ENCODE measurements at places on chromosomes 7 and 10.

DNA sequence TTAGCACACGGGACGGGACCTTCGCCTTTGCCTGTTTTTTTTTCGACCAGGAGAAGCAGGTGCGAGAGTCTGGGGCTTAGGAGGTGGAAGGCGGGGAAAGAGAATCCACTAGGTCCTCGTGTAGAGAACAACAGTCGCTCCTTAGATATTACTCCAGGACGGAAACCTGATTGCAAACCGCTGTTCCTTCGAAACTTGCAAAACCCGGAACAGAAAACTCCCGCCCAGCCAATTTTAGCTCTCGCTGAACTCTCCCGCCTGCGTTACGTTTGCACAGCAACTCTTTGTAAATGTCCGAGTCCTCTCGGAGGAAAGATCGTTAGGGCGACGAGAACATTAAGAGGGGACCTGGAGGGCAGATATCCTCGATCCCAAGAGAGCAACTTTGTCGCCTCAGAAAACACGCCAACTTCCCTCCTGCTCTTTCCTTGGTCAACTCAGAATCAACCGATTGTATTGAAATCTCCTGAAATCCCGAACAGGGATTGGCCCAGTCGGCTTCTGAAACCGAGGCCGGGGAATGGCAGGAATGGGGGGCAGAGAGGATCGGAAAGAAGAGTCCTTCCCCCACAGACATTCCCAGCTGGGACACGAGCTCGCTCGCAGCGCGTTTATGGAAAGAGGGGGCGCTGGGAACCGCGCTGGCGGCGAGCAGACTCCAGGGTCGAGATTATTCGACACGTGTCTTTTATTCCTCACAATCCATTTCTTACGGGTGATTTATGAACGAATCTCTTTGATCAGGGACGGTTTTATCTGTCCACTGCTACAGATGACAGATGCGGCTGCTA lies 9.9 kb downstream of the TWIST1 start:
- DNase-seq: no peak

DNA sequence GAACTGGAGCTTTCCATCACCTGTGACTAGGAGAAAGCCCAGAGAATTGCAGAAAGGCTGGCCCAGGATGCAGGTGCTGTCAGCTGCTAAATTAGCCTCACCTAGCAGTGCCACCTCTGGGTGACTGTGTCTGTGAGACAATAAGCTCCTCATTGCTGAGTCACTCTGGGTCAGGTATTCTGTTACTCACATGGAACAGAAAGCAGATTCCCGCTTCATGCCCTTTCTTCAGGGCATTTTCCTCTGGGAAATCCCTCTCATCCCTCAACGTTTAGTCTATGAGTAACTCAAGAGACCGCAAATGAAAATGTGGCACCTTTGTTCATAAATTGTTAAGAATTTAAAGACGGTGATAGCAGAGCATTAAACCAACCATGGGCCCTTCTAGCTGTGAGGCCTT lies 184.0 kb downstream of the ADAM12 start:
- no peak for DNase-seq

DNA sequence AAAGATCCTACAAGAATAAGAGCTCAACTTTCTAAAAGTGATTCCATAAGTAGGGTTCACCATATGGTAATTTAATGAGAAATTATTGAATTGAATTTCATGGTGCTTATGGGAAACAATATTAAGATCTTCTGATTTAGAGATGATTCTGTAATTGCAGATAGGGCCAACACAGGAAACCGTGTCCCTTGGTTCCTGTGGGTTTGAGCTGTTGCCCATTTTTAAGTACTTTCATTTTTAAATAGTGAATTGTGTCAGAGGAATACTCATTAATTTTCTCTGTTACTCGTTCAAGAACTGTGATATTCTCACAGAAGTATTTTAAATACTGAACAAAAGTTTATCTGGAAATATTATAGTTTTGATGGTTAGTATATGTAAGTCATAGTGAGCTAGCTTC lies 129.2 kb downstream of the SRI start:
- DNase-seq: no peak

DNA sequence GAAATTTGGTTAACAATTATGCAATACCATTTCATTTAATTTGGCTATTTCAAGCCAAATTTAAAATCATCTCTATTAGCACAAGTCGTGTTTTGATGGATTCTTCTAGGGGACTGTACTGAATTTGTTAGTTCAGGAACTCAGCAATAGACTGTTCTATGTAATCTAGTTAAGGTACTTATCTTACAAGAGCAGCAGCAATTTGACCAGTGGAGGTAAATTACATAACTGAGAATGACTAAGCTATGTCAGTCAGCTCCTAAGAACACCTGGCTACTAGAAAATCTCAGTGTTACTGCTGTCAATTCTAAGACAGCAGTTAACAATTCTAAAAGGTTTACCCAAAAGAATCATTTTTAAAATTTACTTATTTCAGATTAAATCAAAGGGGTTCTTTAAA lies 513.9 kb upstream of the ZWINT start:
- DNase-seq: no peak

GRCh38 chr10:96743988-96744585 lies 23.8 kb upstream of the PIK3AP1 start:
- DNase-seq: no peak

GRCh38 chr10:97336446-97336845 lies 1.9 kb upstream of the FRAT2 start:
- no peak for DNase-seq

GRCh38 chr10:103995134-103995533 lies 28.2 kb downstream of the SLK start:
- no peak for DNase-seq

- DNase-seq: no peak
Measured at GRCh38 chr10:15460661-15461060, 89.6 kb upstream of the FAM171A1 start.

DNA sequence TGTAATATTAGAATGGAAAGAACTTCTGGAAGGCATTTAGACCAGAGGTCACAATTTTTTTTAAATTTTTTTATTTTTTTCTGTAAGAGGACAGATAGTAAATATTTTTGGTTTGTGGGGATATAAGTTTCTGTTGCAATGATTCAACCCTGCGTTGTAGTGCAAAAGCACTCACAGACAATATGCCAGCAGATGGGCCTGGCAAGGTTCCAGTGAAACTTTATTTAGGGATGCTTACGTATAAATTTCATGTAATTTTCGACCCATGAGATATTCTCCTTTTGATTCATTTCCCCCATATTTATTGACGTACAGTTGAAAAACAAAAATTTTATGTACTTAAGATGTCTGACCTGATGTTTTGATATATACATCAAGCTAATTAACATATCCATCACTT lies 72.8 kb upstream of the NMT2 start:
- DNase-seq: no peak

GRCh38 chr10:75276069-75276872 lies 40.5 kb upstream of the COMTD1 start:
- DNase-seq: no peak

- peak; percentile 71 for DNase-seq
Measured at GRCh38 chr10:102645741-102646609, 1.7 kb downstream of the TRIM8 start.

GRCh38 chr7:27367933-27368549 lies 125.4 kb downstream of the EVX1 start:
- no peak for DNase-seq

DNA sequence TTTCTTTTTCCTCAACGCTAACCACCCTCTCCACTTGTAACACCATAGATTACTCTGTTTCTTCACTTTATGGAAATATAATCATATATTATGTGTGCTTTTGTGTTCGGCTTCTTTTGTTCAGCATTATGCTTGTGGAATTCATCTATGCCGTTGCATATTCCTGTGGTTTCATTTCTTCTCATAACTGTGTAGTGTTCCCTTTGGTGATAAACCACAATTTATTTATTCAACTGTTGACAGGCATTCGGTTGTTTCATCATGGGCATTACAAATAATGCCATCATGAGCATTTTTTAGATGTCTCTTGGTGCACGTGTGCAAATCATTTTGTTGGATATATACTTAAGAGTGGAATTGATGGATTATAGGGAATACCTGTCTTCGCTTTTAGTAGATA lies 12.1 kb downstream of the AVL9 start:
- DNase-seq: no peak

DNA sequence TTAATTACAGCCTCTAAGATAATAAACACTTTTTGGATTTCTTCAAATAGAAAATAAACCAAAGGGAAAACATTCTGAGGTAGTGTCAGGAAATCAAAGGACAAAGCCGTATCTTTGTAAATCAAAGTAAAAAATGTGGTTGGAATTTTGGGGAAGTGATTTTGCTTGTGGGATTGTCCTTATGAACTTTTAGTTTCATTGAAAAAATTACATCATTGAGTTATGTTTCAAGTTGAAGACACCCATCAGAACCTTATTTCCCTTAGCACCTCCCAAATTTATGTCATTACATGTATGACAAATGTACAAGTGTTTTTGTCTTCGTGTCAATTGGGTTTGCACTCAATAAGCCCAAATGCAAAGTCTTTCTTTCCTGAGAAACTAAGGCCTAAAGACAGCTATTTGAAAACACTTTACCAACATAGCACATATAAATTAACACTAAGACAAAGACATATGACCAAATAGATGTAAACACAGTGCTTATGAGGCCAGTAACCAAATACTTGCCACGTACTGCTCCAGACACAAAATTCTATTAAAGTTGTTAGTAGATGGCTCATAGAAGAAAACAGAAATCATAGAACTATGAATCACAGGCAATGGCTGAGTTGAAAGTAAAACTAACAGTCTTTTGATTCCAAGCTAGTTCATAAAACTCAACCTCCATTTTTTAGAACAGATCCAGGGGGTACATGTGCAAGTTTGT lies 26.9 kb upstream of the LAMB4 start:
- DNase-seq: no peak

GRCh38 chr7:880450-880849 lies 4.1 kb downstream of the GET4 start:
- no peak for DNase-seq

GRCh38 chr7:1073142-1073977 lies 14.6 kb upstream of the GPER1 start:
- DNase-seq: no peak

DNA sequence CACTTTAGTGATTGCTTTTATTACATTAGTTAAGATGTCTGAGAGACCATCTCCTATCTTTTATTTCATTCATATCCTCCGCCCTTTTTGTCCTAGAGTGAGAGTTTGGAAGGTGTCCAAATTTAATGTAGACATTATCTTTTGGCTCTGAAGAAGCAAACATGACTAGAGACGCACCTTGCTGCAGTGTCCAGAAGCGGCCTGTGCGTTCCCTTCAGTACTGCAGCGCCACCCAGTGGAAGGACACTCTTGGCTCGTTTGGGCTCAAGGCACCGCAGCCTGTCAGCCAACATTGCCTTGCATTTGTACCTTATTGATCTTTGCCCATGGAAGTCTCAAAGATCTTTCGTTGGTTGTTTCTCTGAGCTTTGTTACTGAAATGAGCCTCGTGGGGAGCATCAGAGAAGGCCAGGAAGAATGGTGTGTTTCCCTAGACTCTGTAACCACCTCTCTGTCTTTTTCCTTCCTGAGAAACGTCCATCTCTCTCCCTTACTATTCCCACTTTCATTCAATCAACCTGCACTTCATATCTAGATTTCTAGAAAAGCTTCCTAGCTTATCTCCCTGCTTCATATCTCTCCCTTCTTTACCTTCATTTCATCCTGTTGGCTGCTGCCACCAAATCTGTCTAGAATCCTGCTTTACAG lies 10.4 kb upstream of the CLCN1 start:
- DNase-seq: peak; percentile 66

GRCh38 chr7:139696552-139696951 lies 81.2 kb downstream of the HIPK2 start:
- no peak for DNase-seq

GRCh38 chr7:48681006-48681405 lies 243.3 kb upstream of the CDC14C start:
- DNase-seq: no peak

GRCh38 chr7:27185013-27185853 lies at the start of gene HOXA11:
HOXA11 (minus strand) TSS chr7:27185232; CDS start chr7:27185144, 88 bp downstream.
- DNase-seq: no peak

- peak; percentile 67 for DNase-seq
Measured at GRCh38 chr10:68900427-68901104, 549 bp upstream of the DDX50 start.

GRCh38 chr7:135514856-135515255 lies 5.0 kb upstream of the CNOT4 start:
- no peak for DNase-seq

- no peak for DNase-seq
Measured at GRCh38 chr10:78382047-78382446, 348.4 kb downstream of the RPS24 start.

DNA sequence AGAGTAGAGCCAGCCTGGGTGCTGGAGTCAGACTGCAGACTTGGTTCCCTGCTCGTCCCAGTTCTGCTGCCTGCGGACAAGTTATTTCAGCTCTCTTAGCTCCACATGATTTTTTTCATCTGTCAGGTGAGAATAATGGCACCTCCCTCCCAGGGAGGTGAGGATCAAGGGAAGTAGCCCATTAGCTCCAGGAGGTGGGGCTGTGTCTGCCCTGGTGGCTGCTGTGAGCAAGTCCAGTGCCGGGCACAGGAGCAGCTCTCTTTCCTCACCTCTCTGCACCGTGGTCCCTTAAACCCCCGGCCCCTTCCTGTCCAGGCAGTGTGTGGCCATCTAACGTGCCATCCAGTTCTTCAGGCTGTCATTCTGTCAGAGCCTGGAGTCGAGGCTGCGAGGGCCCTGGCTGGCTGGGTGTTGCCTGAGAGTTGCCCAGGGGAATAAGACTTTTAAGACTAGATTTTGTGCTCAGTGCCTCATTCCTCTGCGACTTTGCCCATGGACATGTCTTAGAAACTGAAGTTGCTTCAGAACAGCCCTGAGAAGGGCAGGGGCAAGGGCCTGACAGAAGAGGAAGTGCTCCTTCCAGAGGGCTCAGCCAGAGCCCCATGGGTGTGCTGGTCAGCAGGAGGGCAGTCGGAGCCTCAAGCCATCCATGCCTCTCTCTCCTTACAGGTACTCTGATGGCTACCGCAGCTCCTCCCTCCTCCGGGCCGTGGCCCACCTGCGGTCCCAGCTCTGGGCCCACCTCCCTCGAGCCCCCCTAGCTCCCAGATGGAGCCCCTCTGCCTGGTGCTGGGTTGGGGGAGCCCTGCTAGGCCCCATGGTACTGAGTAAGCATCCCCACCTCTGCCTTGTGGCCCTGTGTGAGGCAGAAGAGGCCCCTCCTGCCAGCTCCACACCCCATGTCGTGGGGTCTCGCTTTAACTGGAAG lies 5.0 kb downstream of the ABCB8 start:
- no peak for DNase-seq

DNA sequence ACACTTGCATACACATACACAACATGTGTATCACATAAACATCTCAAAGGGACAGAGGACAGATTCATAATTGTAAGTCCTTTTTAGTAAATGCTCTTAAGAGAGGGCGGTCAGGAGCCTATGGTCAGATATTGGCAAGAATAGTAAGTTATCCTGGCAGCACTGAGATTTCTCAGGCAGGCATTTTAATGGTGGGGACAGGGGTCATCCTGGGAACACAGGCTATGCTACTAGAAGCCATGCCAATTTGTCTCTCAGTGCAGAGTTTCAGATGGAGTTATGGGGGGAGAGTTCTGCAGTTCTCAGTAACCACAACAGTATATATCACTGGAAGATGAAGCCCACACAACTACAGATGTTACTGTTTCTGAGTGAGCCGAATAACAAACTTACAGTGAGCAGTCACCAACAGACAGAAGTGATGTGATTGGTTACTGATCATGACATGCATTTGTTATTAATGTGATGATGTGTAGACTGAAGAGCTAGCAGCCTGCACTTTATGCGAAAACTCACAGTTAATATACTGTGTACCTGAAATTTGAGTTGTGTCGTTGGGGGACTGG lies 16.4 kb downstream of the ZNF487 start:
- no peak for DNase-seq

All from activated T-cell treated with anti-CD3 and anti-CD28 coated beads for 48 hours (primary cell).